Umbilical cord (tissue), 2 donors: ENCODE measurements at places on chromosomes 4 and X.
A peak's percentile ranks its signal among the peaks of the same experiment; 100 is the strongest.

- DNase-seq: no peak
These were observed 55.0 kb downstream of the RPS6KA6 start for GRCh38 chrX:84133023-84133422.

DNA sequence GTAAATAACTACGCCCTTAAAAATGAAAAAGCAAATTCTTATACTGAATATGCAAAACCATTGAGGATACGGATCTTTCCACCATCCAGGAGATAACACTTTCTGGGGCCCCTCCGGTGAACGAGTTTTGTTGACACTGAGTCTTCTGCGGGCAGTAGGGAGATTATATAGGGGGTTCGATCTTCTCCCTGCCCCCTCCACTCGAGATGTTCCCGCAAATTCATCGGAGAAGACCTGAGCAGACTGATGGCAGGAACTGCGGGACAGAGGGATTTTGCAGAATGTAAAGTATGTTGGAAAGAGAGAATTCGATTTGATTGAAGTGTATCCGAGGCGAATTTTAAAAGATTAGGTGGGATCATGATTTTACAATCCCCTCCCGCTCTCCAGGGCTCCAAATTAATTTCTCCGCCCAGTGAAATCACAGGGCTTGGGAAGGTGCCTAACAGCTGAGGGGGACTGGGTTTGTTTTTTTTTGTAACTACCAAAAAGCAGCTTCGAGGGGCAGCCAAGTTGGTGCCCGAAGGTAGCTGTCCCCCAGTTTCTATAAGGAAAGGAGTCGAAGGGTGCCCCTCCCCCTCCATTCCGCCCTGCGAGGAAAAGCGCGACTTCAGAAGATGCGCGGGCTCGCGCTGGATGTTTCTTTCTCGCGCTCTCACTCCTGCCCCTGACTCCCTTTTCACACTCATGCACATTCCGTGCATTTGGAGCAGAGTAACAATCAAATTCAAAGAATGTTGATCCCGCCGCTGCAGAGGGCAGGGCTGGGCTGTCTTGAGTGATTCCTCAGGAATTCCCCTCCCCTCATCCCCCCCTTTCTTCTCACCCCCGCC, 1.2 kb downstream of the TMEM255A start:
- DNase-seq: peak; percentile 1

- DNase-seq: no peak
These were observed 20.6 kb downstream of the SH3D19 start for GRCh38 chr4:151304755-151305154.

- peak; percentile 59 for DNase-seq
These were observed 94.1 kb downstream of the BCOR start for GRCh38 chrX:40003428-40004245.

DNA sequence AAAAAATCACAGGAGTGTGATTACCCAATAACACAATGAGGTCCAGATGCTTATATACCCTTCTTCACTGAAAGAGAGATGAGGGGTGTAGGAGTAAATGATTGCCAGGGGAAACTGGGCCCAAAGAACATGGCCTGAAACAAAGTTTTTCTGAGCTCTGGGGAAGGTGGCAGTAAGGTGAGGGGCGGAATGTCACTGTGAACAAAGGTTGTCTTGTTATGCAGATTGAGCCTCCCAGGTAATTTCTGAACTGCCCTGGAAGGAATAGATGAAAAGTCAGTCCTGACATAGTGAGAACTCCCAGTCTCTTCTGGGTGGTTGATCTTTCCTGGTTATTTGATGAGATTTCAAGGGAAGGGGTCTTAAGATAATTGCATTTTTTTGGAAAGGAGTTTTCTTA, 2.5 kb upstream of the TMEM47 start:
- DNase-seq: no peak

DNA sequence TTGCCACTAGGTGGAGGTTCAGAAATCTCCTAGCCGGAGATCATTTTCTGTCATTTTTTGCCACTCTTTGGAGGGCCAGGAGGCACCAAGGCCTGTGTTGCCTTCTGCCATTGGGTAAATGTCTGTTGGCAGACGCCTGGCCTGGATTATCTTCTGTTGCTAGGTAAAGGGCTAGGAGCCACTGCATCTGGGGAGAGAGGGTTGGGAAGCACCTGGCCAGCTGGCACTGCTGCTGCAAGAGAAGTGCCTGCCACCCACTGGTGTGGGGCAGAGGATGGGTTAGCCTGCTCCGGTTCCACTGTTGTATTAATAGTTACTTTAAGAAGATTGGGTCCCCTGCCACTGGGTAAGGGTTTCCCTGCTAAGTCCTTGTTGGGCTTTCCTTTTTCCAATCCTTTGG, 58.1 kb downstream of the AWAT2 start:
- DNase-seq: no peak

- no peak for DNase-seq
These were observed 40.9 kb downstream of the TSC22D3 start for GRCh38 chrX:107734646-107735045.

DNA sequence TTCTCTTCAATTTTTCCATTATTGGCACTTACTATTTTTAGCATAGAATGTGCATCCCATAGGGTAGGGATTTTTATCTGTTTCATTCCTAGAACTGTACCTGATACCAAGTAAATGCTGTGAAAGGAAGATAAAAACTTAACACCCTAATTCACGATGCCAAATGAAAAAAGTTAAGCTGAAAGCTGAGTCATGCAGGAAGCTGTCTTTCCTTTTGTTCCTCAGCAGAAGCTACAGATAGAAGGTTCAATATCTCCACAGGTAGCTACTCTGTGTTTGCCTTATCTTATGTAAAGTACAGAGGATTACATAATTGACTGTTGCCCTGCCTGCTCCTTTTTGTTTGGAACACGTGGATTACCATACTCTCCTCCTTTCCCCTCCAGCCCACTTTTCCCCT, 77.0 kb downstream of the LRP2BP start:
- DNase-seq: no peak

DNA sequence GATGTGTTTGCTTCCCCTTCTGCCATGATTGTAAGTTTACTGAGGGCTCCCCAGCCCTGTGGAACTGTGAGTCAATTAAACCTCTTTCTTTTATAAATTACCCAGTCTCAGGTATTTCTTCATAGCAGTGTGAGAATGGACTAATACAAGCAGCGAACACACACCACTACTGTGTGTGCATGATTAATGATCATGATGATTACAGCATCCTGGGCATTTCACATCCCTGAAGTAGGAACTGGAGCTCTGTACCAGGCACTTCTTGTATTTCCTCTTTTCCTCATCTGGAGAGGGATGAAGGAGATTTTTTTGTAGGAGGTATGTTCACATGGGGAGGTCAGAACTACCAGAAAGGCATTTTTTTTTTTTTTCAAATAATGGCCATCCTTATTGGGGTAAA, 60.8 kb downstream of the PPM1K start:
- DNase-seq: no peak

DNA sequence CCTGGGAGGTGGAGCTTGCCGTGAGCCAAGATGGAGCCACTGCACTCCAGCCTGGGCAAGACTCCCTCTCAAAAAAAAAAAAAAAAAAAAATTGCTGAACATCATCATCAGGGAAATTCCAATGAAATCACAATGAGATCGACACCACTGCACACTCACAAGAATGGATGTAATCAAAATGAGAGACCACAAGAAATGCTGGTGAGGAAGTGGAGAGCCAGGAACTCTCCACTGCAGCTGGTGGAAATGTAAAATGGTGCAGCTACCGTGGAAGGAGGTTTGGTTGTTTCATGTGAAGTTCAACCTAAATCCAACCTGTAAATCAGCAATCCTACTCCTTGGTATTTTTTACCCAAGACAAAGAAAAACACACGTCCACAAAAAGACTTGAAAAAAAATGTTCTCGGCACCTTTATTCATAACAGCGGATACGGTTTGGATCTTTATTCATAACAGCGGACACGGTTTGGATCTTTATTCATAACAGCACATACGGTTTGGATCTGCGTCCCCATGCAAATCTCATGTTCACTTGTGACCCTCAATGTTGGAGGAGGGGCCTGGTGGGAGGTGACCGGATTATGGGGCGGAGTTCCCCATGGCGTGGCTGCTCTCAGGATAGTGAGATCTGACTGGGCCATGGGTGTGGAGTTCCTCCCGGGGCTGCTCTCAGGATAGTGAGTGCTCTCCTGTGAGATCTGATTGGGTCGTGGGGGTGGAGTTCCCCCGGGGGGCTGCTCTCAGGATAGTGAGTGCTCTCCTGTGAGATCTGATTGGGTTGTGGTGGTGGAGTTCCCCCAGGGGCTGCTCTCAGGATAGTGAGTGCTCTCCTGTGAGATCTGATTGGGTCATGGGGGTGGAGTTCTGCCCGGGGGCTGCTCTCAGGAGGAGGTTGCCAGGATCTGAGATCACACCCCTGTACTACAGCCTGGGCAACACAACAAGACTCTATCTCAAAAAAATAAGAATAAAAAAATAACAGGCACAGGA, 7.7 kb downstream of the GAK start:
- no peak for DNase-seq

- DNase-seq: no peak
These were observed 410.4 kb downstream of the INPP4B start for GRCh38 chr4:142435599-142436235.

GRCh38 chrX:56782791-56783449, 53.9 kb downstream of the NBDY start:
- DNase-seq: no peak

GRCh38 chr4:26124753-26125321, 196.0 kb upstream of the RBPJ start:
- DNase-seq: no peak

DNA sequence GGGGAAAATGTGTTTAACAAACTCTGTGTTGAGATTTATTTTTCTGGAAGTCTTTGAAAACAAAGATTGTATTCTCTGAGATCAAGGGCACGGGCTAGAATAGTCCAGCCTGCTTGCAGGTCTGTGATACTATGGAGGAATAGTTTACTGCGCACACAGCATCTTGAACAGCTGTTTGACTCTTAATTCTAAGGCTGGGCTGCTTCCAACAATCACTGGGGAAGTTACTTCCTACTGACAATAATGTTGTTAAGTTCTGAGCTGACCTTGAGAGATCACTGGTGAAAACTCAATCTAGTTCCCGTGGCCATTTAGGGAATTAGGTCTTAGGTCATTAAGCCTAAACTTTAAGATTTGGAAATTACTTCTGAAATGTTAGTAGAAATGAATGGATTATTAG, 416.1 kb upstream of the FTHL17 start:
- no peak for DNase-seq

- no peak for DNase-seq
These were observed 118.5 kb downstream of the RBM47 start for GRCh38 chr4:40511036-40511614.

GRCh38 chrX:96763608-96764007, 79.0 kb downstream of the DIAPH2 start:
- no peak for DNase-seq

- peak; percentile 58 for DNase-seq
These were observed 3.1 kb downstream of the SRPX2 start for GRCh38 chrX:100647095-100647494.

- no peak for DNase-seq
These were observed 311.8 kb upstream of the SMIM31 start for GRCh38 chr4:164442180-164442579.

GRCh38 chr4:1381944-1382541, 24.2 kb downstream of the NKX1-1 start:
- DNase-seq: no peak

GRCh38 chr4:74529284-74530041, 84.5 kb downstream of the AREG start:
- no peak for DNase-seq

DNA sequence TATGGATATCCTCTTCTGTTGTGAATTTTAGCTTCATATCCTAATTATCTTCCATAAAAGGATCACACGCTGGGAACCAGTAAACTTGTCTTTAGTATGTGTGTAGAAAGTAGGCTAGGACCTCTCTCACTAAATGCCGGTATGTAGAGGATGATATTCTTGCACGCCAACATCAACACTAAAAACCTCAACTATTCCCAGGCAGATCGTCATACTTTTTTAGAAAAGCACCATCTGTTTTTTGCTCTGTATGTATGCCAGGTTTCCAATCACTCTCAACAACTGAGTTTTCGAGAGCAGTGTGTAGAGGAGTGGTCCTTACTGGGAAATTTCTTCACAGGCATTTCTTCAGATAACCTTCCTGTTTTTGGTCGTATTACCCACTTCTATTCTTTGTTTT, 283.6 kb downstream of the GALNTL6 start:
- no peak for DNase-seq

DNA sequence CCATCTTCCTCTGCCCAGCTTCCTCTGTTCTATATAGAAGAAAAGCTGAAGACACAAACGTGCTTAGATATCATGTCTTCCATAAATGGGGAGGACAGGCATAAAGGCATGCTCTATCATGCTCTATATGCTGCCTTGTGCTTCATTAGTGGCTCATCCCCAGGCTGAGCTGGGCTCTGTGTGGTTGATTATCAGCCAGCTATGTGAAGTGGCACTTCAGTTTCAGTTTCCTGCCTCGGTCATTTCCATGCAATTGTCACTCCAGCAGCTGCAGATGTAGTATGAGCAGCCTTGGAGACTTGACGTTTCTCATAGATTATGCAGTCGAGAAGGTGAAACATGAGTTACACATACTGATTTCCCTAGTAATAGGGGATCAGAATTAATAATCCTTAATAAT, 106.2 kb downstream of the SYTL5 start:
- DNase-seq: no peak

DNA sequence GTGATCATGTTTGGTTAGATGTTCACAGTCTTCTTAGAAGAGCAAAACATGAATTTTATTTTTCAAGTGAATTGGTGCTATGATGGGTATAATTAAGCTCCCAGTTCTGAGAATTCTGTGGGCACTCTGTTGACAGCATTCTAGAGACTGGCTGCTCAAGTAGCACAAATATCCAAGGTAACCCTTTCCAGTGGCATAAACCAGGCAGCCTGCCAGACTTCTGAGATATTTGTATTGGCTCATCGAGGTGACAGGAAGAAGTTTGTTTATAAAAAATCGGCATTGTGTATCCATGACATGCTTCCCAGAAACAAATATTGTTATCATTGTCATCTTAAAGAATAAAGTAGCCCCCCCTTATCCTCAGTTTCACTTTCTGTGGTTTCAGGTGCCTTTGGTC, 28.3 kb downstream of the LANCL3 start:
- DNase-seq: no peak

- DNase-seq: no peak
These were observed 470.2 kb downstream of the PCDH19 start for GRCh38 chrX:99939883-99940232.

- DNase-seq: no peak
These were observed 60.6 kb downstream of the CHRDL1 start for GRCh38 chrX:110734894-110735541.

DNA sequence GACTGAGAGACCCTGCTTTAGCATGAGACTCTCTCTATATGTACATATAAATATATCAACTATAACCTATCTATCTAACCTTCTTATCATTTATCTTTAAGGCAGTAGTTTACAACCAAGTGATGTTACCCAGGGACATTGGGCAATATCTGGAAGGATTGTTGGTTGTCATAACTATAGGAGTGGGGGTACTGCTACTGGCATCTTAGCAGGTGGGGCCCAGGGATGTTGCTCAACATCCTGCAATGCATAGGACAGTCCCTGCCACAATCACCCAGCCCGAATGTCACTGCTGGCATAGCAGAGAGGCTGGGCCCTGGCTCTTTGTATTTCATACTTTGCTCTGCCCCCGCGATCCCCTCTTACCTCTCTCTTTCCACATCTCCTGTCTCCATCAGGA, 397.7 kb downstream of the IL15 start:
- DNase-seq: no peak

GRCh38 chr4:106291678-106292077, 24.3 kb downstream of the TBCK start:
- no peak for DNase-seq
